ENCODE measurements at places on chromosomes 13 and 19. TPM values are rescaled to one million over a fixed set of nuclear protein-coding genes. Genes with fewer than 3 reads are reported as not detected.

Gene GNA15
- total RNA-seq, result not detected

Gene CABP5
- total RNA-seq, result not detected

Gene PCDH20
- 0.70 TPM for total RNA-seq

Gene OR7C1
- total RNA-seq, result not detected

Gene ACER1
- not detected for total RNA-seq

Gene SLAIN1
- total RNA-seq, result not detected

Gene ZNF575
- 6.9 TPM for total RNA-seq

Gene RGL3
- 1.1 TPM for total RNA-seq

Gene SMAD9
- total RNA-seq, result 3.6 TPM

Gene FXYD7
- 0.50 TPM for total RNA-seq

Gene FUT3
- not detected for total RNA-seq

Gene LRRC25
- not detected for total RNA-seq

Gene CCDC70
- not detected for total RNA-seq

Gene GFY
- total RNA-seq, result not detected

Gene TJP3
- not detected for total RNA-seq

Gene MUC16
- total RNA-seq, result not detected

Gene PLEKHA4
- 31.0 TPM for total RNA-seq

Gene PCSK4
- total RNA-seq, result 3.2 TPM

Gene SLC7A10
- not detected for total RNA-seq

Gene C19orf38
- total RNA-seq, result 0.27 TPM

Gene CEACAM3
- total RNA-seq, result not detected

Gene ZNF256
- 6.3 TPM for total RNA-seq

Gene TTYH1
- total RNA-seq, result not detected

Gene IER2
- total RNA-seq, result 148 TPM

Gene SYNE4
- 0.55 TPM for total RNA-seq

Gene MYPOP
- total RNA-seq, result 10.4 TPM

Gene SIGLEC11
- total RNA-seq, result not detected

Gene PLPP2
- 1.9 TPM for total RNA-seq

Gene RNF17
- not detected for total RNA-seq

Gene EHD2
- total RNA-seq, result 440 TPM

Gene MAP2K7
- 34.4 TPM for total RNA-seq

Gene ZNF790
- 10.1 TPM for total RNA-seq

Gene IFNL1
- total RNA-seq, result not detected

Gene C5AR2
- 0.08 TPM for total RNA-seq

Gene ZNF540
- total RNA-seq, result 1.9 TPM

Gene ILF3
- total RNA-seq, result 223 TPM

Gene KLK14
- not detected for total RNA-seq

Gene GAPDHS
- total RNA-seq, result not detected

Gene ZFP36
- total RNA-seq, result 81.5 TPM

Gene DCT
- not detected for total RNA-seq

Gene NXNL1
- not detected for total RNA-seq

Gene DKKL1
- total RNA-seq, result 4.4 TPM

Gene FXYD5
- 81.0 TPM for total RNA-seq
